Fibroblast of skin of back (primary cell): ENCODE measurements at places on chromosomes 6 and 20.

DNA sequence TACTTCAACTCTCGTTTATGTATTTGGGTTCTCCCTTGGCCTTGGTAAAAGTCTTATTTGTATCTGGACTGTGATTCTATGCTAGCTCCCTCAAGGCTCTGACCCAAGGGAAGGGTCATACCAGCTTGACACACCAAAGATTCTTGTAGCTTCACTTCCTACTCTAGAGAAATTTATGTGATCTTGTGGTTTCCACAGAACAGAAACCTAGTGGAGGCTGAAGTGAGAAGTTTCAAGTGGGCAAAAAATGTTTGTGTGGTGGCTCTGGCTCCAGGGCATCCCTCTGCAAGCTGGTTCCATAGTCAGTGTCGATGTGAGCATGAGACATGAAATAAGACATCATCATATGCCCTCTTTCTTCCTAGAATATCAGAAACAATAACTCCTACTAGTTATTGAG lies 48.1 kb upstream of the TNFRSF21 start:
- no peak for DNase-seq

DNA sequence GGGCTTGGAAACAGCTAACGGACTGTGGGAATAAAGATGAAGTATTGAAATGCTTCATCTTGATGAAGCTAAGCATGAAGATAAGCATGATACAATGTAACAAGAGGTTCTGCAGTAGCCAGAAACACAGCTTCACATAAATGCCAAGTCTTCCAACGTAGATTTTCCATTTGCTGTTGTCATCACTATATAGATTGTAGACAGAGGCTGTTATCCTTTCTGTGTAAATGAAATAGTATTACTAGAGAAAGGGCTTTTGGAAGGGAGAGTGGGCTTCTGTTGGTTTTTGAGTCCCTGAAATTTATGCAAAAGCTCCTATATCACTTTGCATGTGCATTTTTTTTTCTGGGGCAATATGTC lies 649.0 kb downstream of the RNF144B start:
- no peak for DNase-seq

DNA sequence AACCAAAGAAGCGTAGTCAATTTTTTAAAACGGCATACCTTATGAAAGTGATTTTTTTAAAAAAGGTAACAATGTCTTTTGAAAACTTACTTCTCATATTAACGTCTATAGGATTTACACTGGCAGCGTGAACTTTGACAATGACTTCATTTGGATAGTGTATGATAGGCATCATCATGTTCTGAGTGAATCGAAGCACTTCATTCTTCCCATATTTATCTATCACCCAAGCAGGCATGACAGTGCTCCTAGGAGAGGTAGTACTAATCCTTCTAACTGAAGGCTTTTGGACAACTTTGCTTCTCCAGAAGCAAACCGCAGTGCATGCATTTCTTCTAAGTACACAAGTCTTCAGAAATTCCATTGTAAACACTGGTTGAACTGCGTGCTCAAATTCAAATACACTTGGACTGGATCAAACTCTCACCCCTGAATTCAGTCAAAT lies 618 bp downstream of the RTN4IP1 start:
- no peak for DNase-seq

GRCh38 chr6:100968949-100969348 lies 87.8 kb upstream of the ASCC3 start:
- DNase-seq, result no peak
